ENCODE measurements at places on chromosomes 4 and X.

GRCh38 chr4:186765138-186765537, 41.5 kb upstream of the FAT1 start:
- DNase-seq = no peak

GRCh38 chr4:86895692-86896488, 3.7 kb upstream of the C4orf36 start:
- DNase-seq = no peak

GRCh38 chr4:113846433-113846832, 84.9 kb upstream of the CAMK2D start:
- DNase-seq = no peak

DNA sequence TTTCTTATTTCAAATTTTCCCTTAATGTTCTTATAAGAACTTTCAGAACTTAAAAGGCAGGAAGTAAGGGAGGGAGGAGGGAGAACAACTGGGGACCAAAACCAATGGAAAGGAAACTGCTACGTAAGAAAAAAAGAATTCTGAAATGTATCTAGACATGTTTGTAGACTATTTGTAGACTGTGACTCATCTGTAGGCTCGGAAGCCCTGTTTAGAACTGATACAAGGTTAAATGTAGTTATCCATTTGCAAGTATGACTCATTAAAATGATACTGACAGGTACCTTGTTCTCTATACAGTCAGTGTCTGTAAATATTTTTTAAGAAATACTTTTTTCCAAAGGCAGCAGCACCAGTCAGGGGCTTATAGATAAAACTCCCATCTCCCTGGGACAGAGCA, 202.0 kb downstream of the DHX15 start:
- no peak for DNase-seq

DNA sequence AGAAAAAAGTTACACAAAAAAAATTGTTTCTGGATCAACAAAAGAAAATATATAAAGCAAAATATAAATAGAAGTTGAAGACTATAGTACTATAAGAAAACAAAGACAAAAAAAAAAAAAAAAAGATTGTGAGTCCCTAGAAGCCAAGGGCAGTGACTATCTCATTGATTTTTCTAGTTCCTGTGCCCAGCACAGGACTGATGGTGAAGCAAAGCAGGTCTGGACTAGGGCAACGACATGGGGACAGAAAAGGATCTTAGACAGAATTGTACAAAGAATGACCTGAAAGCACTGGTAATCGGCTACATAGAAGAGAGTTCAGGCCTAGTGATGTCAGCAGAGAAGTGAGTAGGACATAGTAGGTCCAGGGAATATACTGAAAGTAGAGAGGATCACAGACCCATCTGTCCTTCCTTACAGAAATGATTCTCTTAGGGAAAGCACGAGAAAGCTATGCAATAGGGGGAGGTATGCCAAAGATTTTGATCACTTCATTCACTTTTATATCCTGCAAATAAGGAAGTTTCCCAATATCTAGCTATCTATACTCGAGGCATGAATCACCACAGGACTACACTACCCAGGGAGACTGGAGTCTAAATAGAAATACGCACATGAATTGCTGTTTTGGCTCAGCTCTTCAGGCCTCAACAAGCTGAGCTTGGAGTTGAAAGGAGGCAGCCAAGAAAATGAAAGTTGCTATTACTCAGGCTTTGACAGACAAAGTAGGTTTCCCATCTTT, 230.9 kb upstream of the GPC4 start:
- DNase-seq = no peak

DNA sequence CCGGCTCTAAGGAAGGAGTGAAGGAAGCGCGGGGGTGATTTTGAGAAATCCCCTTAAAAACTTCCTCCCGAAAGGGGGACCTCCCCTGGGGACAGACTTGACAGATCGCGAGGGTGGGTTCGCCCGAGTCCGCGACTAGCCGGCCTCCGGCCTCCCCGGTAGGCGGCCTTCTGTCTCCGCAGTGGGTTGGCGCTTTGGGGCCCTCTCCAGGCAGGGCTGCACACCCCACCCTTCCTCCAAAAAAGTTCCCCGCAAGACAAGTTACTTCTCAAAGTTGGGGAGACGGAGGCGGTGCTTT, 24.8 kb downstream of the HOPX start:
- DNase-seq = peak; percentile 11

DNA sequence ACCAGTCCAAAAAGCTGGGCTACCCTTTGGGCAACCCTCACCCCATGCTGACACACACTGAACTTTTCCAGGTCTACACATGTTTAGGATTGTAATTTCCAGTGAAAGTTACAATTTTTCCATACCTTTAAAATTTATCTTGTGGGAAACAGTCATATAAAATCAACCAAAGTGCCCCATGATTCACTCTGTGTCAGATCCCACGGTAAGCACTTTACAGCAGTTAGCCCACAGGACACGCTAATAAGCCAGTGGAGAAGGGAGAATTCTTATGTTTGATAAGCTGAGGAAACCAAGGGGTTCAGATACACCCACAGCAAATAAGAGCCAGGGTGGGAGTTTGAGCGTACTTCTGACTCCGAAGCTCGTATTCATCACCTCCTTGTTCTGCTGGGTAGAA, 72.4 kb upstream of the TBL1X start:
- DNase-seq = no peak

DNA sequence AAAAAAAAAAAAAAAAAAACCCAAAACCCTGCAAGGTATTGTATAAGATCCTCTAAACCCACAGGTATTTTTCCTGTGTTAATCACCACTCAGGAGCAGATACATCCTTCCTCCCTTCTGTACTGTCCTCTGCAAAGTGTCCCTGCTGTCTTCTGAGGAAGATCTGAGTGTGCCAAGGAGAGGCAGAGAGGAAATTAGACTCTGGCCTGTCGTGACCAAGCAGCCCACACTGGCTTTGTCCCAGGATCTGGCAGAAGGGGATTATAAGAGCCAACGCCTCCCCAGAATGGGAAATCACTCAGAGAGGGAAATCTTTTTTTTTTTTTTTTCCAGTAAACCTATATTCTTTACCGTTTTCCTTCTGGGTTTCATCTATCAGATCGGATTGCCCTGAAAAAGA, 39.6 kb downstream of the PTCHD1 start:
- no peak for DNase-seq

Data from effector memory CD4-positive, alpha-beta T cell (primary cell).